ENCODE measurements at places on chromosomes 3 and 15.
A peak's percentile ranks its signal among the peaks of the same experiment; 100 is the strongest.

DNA sequence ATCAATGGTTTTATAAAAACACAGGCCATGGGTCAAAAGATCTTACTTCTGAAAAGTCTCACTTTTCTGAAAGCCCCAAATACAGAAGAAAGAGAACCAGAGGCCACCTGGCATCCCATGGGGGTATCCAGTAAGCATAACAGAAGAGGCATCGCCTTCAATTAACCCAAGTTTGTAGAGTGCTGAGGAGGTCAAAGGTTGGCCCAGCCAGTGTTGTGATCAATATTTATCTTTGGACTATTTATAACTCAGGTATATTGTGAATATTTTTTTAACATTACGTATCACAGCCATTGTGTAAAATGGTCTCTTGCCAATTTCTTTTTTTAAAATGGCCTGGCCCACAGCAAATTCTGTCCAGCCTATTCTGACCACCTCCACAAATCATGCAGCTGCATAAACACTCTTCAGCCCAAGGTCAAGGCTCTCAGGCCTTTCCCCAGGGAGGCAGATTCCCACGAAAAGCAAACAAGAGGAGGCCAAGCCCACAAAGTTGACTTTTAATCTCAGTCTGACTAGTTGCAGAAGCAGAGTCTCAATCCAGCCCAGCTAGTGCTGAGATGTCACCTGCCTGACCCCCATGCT, 26.2 kb upstream of the SPTBN5 start:
- DNase-seq = no peak

DNA sequence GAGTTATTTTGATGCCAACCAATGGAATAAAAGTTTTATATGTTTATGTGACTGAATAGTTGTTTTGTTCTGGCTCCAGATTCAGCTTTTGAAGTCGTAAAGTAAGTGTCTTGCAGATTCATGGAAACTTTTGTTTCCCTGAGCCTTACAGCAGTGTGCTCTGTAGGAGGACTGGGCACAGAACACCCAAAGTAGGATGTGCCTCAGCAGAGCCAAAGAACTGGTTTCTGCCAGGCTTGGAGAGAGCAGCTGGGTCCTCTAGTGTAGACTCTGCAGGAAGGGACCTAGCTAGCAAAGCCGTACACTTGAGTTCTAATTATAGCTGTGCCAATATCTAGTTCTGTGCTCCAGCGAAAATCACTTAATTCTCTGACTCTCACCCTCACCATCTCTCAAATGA, 261.2 kb upstream of the DNAJC19 start:
- DNase-seq = no peak

- DNase-seq = no peak
Measured at GRCh38 chr3:110608566-110608965, 463.1 kb upstream of the NECTIN3 start.

- no peak for DNase-seq
Measured at GRCh38 chr3:118781232-118781631, 253.4 kb downstream of the IGSF11 start.

GRCh38 chr3:129520960-129521359, 7.5 kb upstream of the RHO start:
- DNase-seq = no peak

- no peak for DNase-seq
Measured at GRCh38 chr3:377158-377561, 180.6 kb downstream of the CHL1 start.

DNA sequence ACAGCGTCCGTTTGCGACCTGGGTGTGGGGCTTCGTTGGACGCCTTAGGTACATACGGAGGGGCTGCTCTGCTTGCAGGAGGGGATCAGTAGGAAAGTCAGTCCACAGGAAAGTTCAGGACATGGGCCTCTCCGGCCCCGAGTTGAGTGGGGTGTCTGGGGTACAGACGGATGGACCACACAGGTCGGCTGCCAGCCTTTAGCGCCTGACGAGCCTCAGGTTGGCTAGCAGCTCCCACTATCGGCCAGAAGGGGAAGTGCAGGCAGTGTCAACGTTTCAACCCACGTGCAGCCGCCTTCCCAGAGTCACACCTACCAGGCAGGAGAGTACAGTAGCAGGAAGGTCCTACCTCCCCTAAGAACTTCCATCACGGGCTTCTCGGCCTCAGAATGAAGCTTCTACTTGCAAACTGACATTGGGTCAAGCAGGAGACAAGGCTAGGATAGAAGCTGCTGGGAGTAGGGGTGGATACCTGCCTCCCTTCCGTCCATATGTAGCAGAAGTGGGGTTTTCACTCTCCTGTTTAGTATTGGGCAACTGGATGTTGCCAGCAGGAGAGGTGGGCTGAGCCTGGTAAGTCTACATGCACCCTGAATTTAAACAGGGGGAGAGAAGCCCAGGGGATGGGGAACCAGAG, 1.8 kb upstream of the SCN5A start:
- DNase-seq = peak; percentile 70

DNA sequence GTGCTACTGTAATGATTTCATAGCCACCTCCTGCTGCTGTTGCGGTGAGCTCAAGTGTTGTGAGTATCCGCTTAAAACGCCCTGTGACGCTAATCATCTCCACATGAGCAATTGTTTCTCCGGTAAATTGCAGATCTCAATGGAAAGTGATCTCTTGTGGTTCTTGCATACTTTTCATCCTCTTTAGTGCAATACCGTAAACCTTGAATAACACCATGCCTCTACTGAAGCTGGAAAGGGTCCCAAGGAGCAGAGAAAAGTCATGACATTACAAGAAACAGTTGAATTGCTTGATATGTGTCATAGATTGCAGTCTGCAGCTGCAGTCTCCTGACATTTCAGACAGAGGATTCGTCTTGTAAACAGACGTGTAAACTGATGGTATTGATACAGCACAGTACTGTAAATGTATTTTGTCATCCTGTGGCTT, 6.0 kb upstream of the CEMIP start:
- no peak for DNase-seq

DNA sequence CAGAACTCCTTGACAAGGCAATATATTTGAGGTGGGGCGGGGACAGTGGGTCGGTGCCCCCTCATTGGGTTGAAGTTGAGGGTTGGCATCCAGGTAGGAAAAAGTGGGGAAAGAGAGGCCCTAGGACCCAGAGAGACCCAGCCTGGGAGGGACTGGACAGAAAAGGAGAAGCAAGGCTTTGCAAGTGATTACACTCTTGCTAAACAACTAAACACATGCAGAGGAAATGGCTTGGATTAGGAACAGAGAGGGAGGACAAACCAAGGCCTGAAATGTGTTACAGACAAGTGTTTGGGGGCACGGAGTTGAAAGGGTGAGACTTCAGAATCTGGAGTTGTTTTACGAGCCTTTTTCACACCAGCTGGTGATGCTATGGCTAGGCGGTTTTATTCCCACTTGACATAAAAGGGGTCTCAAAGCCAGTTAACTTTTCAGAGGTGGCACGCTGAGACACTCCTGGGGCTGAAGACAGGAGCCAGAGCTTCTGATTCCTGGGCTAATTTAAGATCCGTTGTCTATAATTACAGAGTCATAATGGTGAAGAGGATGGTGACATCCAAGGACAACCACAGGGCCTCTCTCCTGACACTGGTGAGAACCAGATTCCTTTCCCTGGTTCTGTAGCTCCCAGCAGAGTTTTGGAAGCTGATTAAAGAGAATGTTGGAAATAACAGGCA, 7.7 kb upstream of the KCTD6 start:
- DNase-seq = peak; percentile 63

DNA sequence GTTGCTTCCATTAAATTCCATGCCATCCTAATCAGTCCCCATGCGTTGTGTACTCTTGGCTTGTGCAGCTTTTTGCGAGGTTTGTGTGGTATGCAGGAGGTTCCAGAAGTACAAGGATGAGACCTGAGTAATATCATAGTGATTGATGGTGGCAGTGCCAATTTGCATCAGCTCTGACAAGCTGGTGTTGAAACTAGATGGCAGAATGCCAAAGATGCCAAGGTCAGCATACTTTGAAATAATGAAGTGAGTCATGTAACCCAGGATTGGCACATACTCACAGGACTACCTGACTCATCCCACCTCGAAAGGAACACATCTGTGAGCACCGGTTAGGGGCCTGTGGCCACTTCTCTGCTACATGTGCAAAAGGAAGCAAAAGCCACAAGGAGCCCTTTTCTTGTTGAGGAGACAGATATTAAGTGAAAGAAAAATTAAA, 14.3 kb downstream of the KAT2B start:
- peak; percentile 85 for DNase-seq

GRCh38 chr3:191342411-191342810, 12.1 kb upstream of the UTS2B start:
- DNase-seq = no peak

GRCh38 chr3:180351601-180352000, 250.4 kb upstream of the TTC14 start:
- DNase-seq = no peak

DNA sequence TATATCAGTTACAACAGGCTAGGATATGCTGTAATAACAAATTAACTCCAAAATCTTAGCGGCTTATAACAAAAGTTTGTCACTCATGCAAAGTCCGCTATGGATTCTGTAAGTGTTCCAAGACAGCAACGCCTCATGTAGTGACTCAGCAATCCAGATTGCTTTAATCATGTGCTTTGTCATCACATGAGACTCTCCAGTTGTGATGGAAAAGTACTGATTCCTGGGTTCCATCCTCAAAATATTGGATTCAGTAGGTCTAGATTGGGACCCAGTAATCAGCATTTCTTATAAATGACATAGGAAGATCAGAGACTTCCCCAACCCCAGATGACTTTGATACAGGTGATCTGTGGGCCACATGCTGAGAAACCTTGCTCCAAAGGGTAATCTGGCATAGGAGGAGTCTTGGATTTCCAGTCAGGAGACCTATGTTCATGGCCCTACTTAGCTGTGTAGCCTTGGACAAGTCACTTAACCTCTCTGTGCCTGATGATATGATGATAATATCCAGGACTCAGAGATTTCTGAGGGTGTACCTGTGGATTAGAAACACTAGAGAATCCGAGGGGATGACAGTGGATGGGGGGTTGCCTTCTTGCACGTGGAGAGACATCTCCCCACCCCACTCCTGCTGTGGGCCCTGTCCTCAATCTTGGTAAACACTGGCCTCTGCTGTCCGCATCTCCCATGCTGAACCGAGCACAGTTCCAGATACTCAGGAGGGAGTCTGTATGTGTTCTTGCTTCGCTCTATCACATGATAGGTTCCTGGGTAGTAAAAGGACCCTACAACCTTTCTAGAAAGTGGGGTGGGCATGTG, 65.5 kb downstream of the CORO2B start:
- DNase-seq = no peak

GRCh38 chr3:143070977-143071551, 48.5 kb upstream of the CHST2 start:
- no peak for DNase-seq

GRCh38 chr15:28986726-28987125, 101.0 kb downstream of the APBA2 start:
- no peak for DNase-seq

DNA sequence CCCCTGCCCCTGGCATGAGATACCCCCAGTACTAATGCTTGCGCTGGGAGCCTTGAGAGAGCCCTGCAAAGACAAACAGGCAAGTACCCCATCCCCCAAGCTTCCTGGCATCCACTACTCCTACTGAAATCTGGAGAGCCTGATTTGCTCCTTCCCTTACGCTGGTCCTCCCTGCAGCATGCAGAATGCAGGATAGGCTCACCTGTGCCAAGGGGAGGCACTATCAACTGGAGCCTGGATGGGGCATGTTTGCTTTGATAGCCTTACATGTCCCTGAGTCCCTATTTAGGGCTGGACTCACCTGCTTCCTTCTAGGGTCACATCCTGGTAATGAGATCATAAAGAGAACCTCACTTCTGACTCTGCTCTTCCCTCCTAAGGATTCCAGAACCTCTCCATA, 42.9 kb downstream of the RAB11A start:
- DNase-seq = no peak

GRCh38 chr3:8443829-8444791, 57.5 kb upstream of the LMCD1 start:
- no peak for DNase-seq

DNA sequence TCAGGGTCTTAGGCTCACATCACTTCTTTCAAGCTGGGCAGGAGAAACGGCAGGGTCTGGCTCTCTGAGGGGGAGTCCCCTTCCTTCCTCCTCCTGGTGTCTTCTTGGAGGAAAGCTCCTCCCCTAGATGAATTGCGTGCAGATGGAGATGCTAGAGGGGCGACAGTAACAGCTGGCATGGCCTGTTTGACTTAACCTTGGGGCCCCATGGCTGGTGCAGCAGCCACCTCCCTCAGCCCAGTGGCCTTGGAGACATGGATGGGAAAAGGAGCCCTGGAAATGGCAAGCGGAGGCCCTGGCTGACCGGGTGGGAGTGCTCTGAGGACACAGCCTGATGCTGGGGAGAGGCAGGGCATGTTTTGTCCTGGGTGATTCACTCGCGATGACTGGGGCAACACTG, 20.2 kb downstream of the PAK6 start:
- DNase-seq = no peak

DNA sequence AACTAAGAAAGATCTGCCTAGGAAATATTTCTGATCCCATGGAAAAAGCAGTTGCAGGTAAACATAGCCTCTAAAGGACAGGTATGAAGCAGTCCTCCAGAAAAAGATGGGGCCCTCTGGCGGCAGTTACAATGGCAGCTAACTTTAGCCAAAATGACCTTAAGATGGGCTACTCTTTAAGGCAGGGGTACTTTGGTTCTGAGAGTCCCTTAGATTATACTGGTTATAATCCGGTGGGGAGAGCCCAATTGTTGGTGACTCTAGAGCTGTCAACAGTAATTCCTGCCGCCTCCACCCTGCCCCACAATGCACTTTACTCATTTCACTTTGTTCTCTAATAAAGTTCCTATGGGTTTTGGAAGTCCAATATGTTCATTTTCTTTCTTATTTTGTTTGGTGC, 412.8 kb upstream of the WNT5A start:
- no peak for DNase-seq

DNA sequence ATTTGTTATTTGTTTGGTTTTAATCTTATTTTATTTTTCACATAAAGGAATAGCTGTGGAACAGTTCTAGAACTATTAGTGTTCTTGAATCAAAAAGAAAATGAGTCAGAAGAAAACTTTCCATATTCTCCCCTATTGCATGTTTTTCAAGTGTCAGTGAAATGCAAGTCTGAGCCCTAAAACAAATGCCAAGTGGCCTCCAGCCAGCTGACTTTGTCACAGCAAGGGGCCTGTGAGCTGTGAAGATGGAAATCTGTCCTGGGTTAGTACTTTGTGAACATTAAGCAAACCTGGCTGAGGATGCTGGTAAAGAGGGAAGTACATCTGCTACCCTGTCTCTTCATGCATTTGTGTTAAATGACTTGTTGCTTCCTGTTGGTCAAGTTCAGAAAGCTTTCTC, 14.2 kb downstream of the LRRC49 start:
- no peak for DNase-seq

Measured in suppressor macrophage treated with lipopolysaccharide for 4 hours (primary cell).